ENCODE measurements at places on chromosomes 4 and X. TPM values are rescaled to one million over a fixed set of nuclear protein-coding genes. Genes with fewer than 3 reads are reported as not detected.

The TMEM255A gene
- total RNA-seq, result under 0.01 TPM

The LRIT3 gene
- 0.15 TPM for total RNA-seq

The GAGE13 gene
- not detected for total RNA-seq

The FAM199X gene
- 13.7 TPM for total RNA-seq

The GPRASP1 gene
- total RNA-seq, result 4.2 TPM

The RAB41 gene
- not detected for total RNA-seq

The ABLIM2 gene
- under 0.01 TPM for total RNA-seq

The ZNF732 gene
- total RNA-seq, result 0.29 TPM

Measured in smooth muscle cell of trachea (primary cell).